Endothelial cell of umbilical vein (primary cell): ENCODE measurements at places on chromosomes 5 and 9. TPM values are rescaled to one million over a fixed set of nuclear protein-coding genes. Genes with fewer than 3 reads are reported as not detected.

Gene PRR7
- 5.7 and 6.5 TPM in 2 replicates for total RNA-seq

Gene SPATA31E1
- total RNA-seq, result not detected in 2 replicates

Gene AHRR
- 3.1 and 5.1 TPM in 2 replicates for total RNA-seq

Gene LCN15
- total RNA-seq, result not detected in 2 replicates

Gene ROR2
- not detected in 2 replicates for total RNA-seq

Gene UQCRQ
- total RNA-seq, result 390 and 458 TPM in 2 replicates

Gene DMRT3
- not detected in 2 replicates for total RNA-seq

Gene MAP1B
- total RNA-seq, result 262 and 263 TPM in 2 replicates

Gene HMCN2
- 0.18 and 0.24 TPM in 2 replicates for total RNA-seq

Gene EMB
- total RNA-seq, result not detected in 2 replicates

Gene CCL28
- total RNA-seq, result 0.95 and 1.8 TPM in 2 replicates

Gene PLCXD3
- not detected in 2 replicates for total RNA-seq

Gene PCDHB16
- 0.12 and 0.22 TPM in 2 replicates for total RNA-seq

Gene ELOVL7
- total RNA-seq, result 0.09 TPM in 1 of 2 replicates, not detected in the other

Gene PCDHB13
- 0.65 and 0.77 TPM in 2 replicates for total RNA-seq

Gene PCDHB9
- 0.16 and 0.20 TPM in 2 replicates for total RNA-seq

Gene SLC6A3
- total RNA-seq, result not detected in 2 replicates

Gene LCN2
- not detected in 2 replicates for total RNA-seq

Gene BAAT
- not detected in 2 replicates for total RNA-seq

Gene TNC
- total RNA-seq, result 0.29 TPM in 1 of 2 replicates, not detected in the other

Gene DMRT2
- total RNA-seq, result not detected in 2 replicates

Gene FREM1
- 0.14 and 0.29 TPM in 2 replicates for total RNA-seq

Gene CTXN3
- not detected in 2 replicates for total RNA-seq

Gene ENTPD2
- total RNA-seq, result not detected in 2 replicates

Gene IFNA2
- total RNA-seq, result not detected in 2 replicates

Gene SNAPC4
- 14.7 and 17.5 TPM in 2 replicates for total RNA-seq

Gene ARL14EPL
- 0.58 TPM in 1 of 2 replicates, not detected in the other for total RNA-seq

Gene ITGA1
- 1.9 and 3.3 TPM in 2 replicates for total RNA-seq

Gene CCDC183
- total RNA-seq, result 0.37 TPM in 1 of 2 replicates, not detected in the other

Gene CORO2A
- 0.30 and 0.53 TPM in 2 replicates for total RNA-seq

Gene FER
- total RNA-seq, result 22.8 and 27.5 TPM in 2 replicates

Gene SCGB3A1
- 0.73 TPM in 1 of 2 replicates, not detected in the other for total RNA-seq

Gene PCDHGA6
- total RNA-seq, result 2.7 and 2.9 TPM in 2 replicates

Gene ANKRD20A1
- total RNA-seq, result 2.5 and 5.2 TPM in 2 replicates

Gene GFM2
- 23.3 and 29.0 TPM in 2 replicates for total RNA-seq

Gene FBP2
- total RNA-seq, result not detected in 2 replicates

Gene PARP8
- 0.18 and 0.60 TPM in 2 replicates for total RNA-seq

Gene LEAP2
- total RNA-seq, result 0.40 and 0.99 TPM in 2 replicates

Gene EQTN
- total RNA-seq, result not detected in 2 replicates
